ENCODE measurements at places on chromosomes 1 and 21.

DNA sequence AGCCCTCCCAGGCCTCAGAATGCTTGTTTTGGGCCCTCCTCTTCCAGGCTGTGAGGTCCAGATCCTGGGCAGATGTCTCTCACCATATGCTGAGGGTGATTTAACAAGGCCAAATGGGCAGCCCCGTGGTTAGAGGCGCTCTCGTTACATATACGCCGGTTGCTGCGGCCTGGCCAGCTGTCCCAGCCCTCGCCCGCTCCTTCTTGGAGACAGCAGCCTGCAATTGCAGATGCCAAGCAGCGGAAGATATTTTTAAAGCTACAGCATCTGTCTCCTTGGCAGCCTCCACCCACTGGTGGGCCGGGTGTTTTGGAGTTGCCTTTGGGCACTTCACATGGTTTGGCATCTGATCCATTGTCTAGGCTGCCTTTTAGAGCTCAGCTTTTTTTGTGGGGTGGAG is 178.8 kb upstream of the NFIA start:
- DNase-seq: no peak

DNA sequence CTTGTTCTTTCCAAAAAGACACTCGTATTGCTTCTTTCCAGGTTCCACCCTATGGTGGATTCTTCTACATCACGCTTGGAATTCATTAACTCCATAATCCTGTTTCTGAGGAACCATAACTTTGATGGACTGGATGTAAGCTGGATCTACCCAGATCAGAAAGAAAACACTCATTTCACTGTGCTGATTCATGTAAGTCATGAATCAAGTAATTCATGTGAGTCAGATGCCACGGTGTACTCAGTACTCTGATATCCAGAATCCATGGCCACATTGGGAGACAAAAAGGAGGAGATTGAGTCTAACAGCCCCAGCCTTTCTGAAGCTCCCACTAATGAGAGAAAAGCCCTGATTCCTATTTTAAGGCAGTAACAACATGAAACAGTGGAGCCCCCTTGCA is 7.4 kb downstream of the CHI3L2 start:
- DNase-seq: no peak

DNA sequence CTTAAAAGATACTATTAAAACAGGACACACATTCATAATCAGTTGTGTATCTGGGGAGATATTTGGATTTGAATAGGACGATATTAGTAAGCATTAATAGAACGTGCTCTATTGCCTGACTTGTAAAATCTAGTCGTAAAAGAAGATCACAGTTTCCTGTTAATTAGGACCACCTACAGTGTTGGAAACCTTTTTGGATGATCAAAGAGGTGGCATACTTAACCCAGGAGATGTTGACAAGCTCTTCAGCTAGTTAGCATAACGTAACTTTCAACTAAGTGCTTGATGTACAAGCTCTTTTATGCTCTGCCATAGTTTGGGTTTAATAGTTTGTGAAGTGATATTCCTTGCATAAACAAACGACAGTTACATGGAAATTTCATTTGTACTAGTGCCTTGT is 293.3 kb upstream of the NR5A2 start:
- no peak for DNase-seq

- peak; percentile 39 for DNase-seq
Observed at GRCh38 chr1:22053017-22053860, 730 bp downstream of the CDC42 start.

DNA sequence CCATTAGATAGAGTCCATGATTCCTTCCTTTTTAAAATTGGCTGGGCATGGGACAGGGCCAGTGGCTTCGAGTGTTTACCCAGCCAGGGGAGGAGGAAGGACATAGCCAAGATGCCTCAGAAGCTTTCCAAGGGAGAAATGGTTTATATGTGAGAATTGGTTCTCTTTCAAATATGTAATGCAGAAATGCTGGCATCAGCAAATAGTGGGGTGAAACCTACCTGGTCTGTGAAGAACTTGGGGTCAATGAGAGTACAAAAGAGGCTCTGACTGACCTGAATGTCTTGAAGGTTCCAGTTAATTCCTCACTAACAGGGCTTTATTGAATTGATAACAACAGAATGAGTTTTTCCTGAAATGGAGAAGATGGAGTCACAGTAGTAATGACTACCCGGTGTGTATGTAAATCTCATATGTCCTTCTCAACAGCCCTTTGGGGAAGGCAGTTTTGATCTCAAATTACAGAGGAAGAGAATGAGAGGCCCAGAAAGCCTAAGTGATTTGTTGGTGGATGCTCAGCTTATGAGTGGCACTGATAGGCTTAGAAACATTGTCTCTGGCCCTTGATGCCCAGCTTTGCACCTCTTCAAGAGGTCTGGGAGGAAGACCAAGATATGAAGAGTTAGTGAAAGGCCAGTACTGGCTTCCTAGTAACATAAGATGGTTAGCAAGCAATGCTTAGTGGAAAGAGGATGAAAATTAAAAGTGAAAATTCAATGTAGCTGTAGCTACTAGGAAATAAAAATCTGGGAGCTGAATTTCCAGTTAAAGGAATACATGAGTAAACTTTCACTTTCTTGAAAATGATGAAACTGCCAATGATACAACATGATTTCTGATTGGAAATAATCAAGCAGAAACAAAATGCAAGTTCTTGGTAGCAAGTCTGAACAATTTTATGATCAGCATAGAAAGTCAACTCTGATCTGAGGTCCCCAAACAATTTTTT is 2.7 kb downstream of the ATF3 start:
- no peak for DNase-seq

GRCh38 chr1:116496898-116497297 is 73.9 kb downstream of the CD58 start:
- DNase-seq: no peak

DNA sequence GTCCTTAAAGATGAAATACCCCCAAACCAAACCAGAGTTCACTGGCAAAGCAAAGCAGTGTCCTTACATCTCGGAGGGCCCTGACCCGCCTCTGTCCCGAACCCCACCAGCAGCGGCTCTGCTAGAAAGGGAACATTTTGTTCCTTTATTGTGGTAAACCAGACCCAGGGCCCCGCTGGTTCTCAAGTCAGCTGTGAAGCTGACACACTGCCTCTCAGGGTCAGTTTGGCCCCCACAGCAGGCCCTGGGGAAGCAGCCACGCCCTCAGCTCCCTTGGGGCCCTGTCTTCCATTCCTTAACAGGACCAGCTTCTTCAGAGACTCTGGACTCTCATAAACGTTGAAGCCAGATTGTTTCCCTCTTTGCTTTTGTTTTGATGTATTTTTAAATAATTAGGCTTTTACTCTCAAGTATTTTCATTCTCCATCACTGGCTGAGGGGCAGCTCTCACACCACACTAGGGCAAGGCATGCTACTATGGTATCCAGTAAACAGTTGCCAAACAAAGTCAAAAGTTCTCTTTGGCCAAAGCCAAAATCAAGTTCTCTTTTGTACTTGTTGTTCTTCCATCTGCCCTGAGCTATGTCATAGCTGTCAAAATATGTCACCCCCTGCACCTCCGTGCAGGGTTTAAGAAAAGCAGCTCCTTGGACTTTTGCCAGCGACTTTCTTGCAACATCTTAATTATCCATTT is 61.1 kb upstream of the ANGPTL1 start:
- DNase-seq: no peak

DNA sequence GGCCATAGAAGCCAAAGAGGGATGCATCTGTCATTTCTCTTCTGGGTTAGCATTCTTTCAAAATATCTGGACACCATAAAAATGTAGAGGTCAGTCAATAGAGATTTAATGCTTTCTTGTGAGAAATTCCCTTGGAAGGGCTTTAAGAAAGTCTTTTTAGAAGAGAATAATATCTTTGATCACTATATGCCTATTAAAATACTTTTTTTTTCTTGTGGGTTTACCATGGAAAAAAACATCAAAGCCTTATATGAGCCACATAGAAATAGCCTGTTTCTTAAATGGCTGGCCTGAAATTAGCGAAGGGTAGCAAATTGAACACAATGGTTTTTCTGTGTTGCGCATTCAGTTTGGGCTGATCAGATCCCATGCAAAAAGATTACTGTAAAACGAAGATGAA is 36.8 kb downstream of the BACE2 start:
- DNase-seq: no peak

- DNase-seq: no peak
Observed at GRCh38 chr1:41608211-41608610, 123.7 kb upstream of the EDN2 start.

DNA sequence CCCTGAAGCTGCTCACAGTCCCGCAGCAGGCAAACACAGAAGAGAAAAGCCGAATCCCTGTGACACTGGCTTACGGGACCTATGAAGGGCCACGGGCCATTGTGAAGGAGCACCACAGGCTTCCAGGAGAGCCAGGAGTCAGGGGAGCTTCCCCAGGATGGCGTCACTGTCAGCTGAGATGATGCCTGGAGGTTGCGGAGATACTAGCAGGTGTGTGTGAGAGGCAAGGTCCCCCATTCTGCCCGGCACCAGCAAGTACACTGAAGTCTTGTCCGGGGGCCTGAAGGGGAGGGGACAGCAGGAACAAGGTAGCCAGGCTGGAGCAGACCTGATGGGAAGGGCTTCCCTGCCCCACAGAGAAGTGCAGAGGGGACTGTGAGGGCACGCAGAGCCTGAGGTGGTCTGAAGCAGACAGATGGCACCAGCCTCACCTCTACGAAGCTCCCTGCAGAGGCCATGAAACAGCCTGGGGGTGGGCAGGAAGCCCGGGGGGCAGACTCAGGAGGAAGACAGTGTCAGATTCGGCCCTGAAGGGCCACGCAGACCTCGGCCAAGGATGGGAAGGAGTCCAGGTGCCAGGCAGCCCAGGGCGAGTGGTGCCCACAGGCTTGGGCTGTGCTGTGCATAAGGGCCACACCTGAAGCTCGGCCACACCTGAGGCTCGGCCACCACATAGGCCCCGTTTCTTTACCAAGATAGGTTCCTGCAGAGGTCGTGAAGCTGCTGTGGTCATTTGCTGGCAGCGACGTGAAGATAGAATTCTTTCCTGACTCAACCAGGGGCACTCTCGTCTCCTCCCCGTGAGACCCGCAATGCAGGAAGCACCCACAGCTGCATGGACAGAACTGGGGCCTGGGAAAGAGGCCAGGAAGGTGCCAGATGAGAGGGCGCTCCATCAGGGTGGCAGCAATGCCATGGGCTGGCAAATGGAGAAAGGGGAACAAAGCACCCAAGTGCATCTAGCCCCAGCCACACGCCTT is 10.1 kb downstream of the TCP10L start:
- no peak for DNase-seq

- no peak for DNase-seq
Observed at GRCh38 chr1:167136191-167136614, 42.3 kb downstream of the STYXL2 start.

GRCh38 chr1:211484755-211485479 is 7.0 kb downstream of the RD3 start:
- no peak for DNase-seq

DNA sequence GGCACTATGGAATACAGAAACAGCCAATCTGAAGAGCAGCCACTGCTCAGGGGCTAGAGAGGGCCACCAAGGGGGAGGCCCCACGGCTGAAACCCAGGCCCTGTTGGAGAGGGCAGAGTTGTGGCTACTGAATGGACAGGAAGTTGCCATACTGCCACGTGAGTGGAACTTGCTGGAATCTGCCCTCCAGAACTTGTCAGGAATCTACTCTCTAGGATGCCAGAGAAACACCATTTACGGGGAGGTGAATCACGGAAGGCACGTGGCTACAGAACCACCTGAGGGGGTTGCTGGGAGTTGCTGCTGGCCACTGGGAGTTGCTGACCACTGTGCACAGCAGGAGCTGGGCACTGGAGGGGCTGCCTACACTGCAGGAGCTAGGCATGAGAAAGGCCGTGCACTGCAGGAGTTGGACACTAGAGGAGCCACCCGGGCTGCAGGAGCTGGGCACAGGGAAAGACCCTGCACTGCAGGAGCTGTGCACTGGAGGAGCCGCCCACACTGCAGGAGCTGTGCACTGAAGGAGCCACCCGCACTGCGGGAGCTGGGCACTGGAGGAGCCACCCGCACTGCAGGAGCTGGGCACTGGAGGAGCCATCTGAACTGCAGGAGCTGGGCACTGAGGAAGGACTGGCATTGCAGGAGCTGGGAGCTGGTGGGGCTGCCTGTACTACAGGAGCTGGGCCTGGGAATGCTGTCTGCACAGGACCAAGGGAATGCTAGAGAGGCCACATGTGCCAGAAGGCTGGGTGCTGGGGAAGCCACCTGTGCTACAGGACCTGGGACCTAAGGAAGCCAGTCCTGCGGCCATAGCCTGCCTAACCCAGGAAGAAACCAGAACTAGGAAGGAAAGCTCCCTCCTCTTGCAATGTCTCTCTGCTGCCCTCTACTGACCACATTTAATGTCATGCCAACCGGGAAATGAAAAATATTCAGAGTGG is 343.4 kb downstream of the MATN1 start:
- peak; percentile 14 for DNase-seq

DNA sequence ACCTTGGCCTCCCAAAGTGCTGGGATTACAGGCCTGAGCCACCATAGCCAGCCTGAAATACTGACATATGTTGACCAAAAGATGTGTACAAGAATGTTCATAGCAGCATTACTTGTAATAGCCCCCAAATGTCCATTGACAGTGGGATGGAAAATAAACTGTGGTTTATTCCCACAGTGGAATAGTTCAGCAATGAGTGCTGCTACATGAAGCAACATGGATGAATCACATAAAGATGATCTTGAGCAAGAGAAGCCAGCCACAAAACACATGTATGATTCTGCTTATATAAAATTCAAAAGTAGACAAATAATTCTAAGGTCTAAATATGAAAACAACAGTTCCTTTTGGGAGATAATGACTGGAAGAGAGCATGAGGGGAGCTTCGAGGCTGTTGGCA is 9.1 kb upstream of the CREG1 start:
- DNase-seq: no peak

Measured in activated naive CD4-positive, alpha-beta T cell treated with Interleukin-2 at 50 U/mL for 16 hours (primary cell).